ENCODE measurements at places on chromosomes 7 and 10.

DNA sequence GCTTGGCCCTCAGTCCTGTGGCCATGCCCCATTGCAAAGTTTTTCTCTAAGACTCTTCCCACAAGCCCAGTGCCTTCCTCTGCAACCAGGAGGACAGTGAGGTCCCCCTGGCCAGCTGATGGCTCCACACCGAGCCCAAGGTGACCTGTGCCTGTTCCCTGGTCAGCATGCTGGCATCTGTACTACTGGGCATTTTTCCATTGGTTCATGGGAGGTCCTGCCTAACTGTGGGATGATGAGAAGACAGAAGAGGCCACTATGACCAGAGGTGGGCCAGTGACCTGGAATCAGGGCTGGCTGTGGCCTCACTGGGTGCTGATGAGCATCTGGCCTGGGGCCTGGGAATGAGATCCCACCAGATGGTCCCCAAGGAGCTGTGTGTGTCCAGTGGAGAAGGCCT is 20.2 kb downstream of the CALML3 start:
- DNase-seq = no peak

- DNase-seq = no peak
Observed at GRCh38 chr10:127944256-127944655, 37.4 kb downstream of the PTPRE start.

GRCh38 chr7:96953676-96954513 is 51.5 kb upstream of the DLX6 start:
- DNase-seq = no peak

DNA sequence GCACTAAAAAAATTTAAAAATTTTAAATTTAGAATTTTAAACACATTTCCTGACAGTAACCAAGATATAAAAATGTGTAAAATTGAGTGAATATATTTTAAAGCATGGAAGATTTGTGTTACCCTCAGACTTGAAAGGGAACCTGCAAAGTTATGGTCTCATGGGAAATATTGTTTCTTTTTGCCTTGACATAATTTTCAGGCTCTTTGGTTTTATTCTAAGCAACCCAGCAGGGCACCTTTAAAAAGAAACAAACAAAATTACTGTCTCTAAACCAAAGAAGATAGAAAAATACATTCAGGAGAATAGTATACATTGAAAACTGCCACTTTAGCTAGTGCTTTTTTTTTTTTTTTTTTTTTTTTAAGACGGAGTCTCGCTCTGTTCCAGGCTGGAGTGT is 87.5 kb downstream of the ADK start:
- DNase-seq = no peak

DNA sequence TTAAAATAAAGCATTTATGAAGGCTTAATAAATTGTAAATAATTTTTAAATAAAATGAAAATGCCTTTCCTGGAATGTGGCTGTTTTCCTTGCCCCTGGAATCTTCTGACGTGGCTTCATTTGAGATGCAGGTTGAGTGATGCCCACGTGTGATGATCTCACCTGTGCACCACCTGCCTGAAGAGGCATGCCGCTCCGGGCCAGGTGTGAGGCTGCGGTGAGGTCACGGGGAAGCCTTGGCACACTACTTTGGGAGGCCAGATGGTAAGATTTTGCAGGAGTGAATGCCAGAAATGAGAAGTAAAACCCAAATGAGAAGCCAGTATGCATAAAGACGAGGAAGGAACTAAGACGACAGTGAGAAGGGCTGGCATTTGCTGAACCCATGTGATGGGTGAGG is 36.2 kb downstream of the GOT1 start:
- peak; percentile 52 for DNase-seq

- no peak for DNase-seq
Observed at GRCh38 chr7:91373111-91373800, 109.0 kb downstream of the FZD1 start.

- DNase-seq = no peak
Observed at GRCh38 chr10:22317076-22317370, 835 bp downstream of the COMMD3 start.

GRCh38 chr10:45370202-45370955 is 3.6 kb upstream of the ALOX5 start:
- DNase-seq = no peak

DNA sequence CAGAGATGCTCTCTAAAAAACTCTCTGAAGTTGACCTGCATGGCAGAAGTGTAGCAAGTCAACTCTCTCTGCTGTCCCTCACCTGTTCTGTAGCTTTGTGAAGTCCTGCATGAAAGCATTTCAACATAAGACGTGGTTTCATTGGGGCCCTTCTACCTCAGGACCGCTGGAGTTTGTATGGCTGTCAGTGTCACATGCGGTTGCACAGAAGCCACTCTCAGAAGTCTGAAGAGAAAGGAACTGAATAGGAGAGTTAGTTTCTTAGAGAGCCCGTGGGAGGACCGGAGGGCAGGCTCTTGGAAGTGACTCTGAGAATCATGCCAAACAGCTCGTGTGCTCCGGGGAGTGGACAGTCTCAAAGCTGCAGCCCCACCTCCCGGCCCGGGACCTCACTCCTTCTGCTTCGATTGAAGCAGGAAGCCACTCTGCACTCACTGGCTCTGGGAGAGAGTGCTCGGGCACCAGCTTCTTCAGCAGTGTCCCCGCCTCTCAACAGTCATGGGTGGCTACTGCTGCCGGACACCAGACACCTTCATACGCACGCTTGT is 486.7 kb downstream of the SDK1 start:
- no peak for DNase-seq

GRCh38 chr10:23139677-23140076 is 44.3 kb downstream of the MSRB2 start:
- DNase-seq = no peak

DNA sequence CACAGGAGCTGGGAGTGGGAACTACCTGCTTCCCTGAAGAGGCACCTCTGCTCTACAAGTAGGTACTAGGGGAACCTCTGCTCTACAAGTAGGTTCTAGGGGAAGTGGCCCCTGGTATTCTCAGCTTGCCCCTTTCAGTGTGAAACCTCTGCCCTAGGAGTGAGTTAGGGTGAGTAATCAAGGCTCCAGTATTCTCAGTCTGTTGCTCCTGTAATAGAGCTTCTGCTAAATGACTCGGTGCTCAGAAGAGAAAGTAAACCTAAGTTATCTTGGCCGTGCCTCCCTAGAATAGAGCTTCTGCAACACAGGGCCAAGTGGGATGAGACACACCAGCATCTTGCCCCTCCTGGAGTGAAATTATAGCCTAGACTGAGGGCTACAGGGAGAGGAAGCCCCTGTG is 13.4 kb upstream of the RASSF4 start:
- DNase-seq = no peak

- DNase-seq = no peak
Observed at GRCh38 chr10:83193026-83193425, 946.3 kb upstream of the GHITM start.

GRCh38 chr10:35704401-35704800 is 62.3 kb upstream of the FZD8 start:
- DNase-seq = no peak

DNA sequence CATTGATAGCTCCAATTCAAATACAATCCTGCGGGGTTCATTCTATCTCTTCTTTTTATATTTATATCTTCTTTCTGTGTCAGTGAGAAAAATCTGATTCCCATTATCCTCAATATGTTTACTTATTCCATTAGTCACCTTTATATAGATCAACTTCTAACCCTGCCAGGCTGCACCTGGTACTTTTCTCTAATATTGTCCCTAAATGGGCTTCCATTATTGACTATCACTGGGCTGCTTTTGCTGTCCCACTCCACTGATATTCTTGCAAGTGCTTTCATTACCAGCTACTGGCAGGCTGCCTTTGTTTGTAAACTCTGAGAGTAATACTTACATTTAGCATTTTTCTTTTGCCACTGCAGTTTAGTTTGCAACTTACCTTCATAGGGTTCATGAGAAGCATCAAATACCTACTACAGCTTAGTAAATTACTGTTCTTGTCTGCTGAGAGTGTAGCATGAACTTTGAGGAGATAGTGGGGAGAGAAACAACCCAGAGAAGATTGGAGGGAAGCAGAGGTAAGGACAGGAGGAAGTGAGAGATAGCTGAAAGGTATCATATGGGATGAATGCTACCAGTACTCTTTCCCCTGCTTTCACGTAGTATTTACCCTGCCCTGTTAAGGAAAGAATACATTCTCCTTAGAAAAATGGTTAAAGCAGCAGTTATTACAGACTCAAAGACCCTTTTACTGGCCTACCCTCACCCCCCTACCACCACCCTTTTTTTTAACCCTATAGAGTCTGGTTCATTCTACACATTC is 119.1 kb downstream of the PHTF2 start:
- DNase-seq = no peak

- DNase-seq = no peak
Observed at GRCh38 chr7:112192236-112193154, 13.7 kb downstream of the DOCK4 start.

- DNase-seq = no peak
Observed at GRCh38 chr7:135151533-135151932, 3.7 kb downstream of the TMEM140 start.

DNA sequence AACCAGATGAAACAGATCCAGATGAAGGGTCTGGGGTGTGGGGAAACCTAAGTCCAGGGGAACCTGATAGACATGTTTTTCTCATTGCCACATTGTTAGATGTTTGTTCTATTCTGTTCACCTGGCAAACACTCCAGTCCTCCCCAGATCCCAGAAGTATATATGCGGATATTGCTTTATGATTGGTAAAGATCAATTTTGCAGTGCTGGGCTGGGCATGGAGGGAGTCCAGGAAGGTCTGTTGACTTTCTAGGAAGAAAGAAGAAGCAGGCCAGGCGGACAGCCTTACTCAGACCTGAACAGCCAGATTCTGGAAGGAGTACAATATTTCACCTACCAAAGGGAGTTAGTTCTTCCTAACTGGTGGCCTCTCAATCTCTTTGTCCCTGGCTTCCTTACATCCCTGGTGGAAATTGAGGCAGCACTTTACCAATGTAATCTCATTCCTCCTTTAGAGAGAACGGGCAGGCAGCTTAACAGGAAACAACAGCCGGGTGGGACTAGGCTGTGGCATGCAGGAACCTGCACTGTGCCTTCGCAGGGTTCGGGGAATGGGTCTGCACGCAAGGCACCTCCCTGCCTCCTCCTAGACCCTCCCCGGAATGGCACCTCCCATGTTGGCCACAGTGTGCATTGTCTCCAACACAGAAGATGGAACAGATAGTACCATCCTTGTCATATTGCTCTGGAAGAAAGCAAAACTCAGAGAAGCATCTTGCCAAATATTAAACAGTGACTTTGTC is 930 bp downstream of the GIMAP6 start:
- no peak for DNase-seq

GRCh38 chr7:66099551-66100407 is 14.9 kb upstream of the CRCP start:
- peak; percentile 61 for DNase-seq

- no peak for DNase-seq
Observed at GRCh38 chr7:122040147-122040546, 103.9 kb downstream of the AASS start.

- no peak for DNase-seq
Observed at GRCh38 chr10:26087666-26088065, 128.9 kb upstream of the GAD2 start.

DNA sequence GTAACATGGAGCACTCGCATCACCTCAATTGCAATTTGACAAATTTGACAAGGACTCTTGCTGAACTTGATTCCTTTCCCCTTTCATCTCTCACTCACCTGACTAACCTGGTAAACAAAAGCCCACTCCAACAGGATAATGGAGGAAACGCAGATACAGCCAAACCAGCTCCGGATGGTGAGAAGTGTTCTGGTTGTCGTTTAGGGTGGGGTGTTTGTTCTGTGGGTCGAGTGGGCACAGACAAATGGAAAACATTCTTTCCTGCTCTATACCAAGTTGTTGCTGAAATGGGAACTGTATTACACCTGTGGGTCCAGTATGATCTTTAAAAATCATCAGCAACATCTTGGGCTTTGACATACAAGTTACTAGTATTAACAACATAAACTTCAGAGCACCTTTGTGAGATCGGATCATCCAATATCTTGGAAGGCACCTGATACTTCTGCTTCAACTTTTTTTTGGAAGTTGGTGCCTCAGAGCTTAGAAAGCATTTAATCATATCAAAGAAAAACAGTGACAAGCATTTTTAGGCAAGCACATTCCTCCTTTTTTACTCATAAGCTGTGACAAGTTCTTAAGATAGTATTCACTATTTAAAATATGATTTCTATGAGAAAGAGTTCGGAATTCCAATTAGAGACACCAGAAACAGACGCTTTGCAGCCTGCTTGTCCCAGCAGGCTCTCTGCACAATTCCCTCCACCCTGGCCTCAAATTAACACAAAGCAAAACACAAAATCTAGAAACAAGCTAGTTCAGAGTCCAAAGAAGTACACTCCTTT is 58.1 kb downstream of the CCDC186 start:
- DNase-seq = no peak
